Activated T-cell treated with anti-CD3 and anti-CD28 coated beads for 1 hour (primary cell): ENCODE measurements at places on chromosomes 5 and 9.

DNA sequence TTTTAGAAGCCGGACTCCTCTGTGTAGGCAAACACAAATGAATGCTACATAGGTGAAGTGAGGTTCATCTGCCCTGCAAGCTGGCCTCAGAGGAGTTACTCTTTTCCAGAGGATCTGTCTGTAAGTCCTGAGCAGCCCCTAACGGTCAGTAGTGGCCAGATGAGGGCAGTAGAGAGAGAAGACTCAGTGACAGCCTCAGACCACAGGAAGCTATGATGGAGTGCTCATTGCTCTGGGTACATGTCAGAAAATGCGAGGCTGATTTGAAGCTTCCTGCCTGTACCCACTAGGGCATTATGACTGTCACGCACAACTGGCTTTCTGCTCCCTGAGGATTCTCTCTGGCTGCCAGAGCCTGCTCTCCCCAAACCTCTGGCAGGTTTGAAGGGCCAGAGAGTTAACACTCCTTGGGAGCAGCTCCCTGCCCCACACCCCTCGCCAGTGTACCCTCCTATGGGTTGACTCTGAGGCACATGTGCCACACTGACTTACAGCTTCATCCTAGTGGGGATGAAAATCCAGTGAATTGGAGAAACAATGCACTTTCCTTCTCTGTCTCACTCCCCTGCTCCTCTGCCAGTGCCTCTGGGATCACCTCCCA lies 141.5 kb downstream of the GABRG2 start:
- no peak for DNase-seq

- no peak for DNase-seq
Measured at GRCh38 chr9:72210522-72210921, 61.3 kb downstream of the GDA start.

DNA sequence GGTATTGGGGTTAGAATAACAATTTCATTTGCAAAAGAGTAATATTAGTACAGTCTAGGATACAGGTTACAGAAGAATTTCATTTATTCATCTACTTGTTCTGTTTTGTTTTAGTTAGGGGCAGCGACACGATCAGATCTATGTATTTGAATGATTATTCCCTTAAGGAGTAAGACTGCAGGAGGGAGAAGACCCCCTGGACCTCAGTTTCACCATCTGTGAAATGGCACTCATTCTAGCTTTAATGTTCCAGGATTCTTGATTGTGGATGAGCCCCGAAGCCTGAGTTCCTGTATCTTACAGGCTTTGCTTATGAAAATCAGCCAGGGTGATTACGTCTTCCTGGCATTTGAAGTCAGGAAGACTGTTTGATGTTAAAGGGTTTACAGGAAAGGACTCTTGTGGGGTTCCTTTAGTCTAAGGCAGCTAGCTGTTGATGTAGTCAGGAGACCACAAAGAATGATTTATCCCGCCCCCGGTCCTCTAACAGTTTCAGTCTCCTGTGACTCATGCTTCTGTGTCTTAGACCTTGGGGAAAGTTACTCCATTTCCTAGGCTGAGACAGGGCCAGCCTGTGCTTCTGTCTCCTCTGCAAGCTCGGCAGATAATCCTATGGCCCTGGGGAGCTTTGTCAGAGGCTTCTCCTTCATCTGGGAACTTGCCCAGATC lies 11.5 kb downstream of the SMIM3 start:
- DNase-seq, result peak; percentile 21

DNA sequence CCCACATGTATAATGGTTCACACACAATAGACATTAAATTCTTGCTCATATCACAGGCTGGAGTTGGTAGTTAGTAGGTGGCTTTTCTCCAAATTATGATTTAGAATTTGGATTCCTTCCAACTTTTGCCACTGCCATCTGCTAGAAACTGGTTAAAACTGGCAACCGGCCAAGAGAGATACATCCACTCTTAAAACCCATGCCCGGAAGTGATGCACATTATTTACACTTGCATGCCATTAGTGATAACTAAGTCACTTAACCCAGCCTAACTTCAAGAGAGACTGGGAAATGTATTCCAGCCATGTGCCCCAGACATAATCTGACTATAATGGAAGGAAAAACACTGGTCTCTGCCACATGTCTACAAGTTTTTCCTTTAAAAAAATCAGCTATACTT lies 395.7 kb upstream of the SEMA6A start:
- no peak for DNase-seq

- DNase-seq, result no peak
Measured at GRCh38 chr9:93206576-93207155, 22.7 kb downstream of the WNK2 start.

GRCh38 chr9:127183814-127184582 lies 61.6 kb upstream of the ANGPTL2 start:
- no peak for DNase-seq

- DNase-seq, result no peak
Measured at GRCh38 chr9:96071076-96071814, 195.8 kb downstream of the ERCC6L2 start.

DNA sequence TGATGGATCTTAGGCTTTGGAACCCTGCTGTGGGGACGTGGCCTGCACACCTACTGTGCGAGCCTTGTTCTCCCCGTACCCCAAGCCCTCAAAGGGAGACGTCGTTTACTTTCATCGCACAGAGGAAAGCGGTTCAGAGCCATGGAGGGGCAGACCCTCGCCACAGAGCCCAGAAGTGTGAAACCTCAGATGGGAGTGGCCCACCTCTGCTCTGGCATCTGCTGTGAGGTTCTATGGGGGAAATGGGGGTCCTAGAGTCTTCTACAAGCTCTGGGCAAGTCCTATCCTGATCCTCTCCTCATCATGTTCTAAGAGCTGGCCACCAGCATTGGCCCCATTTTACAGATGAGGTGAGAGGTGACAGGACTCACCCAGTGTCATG lies 3.7 kb upstream of the RNF44 start:
- DNase-seq, result no peak
